ENCODE measurements at places on chromosomes 2 and 18.

- DNase-seq = no peak
Observed at GRCh38 chr2:198311020-198311419, 506.6 kb downstream of the PLCL1 start.

DNA sequence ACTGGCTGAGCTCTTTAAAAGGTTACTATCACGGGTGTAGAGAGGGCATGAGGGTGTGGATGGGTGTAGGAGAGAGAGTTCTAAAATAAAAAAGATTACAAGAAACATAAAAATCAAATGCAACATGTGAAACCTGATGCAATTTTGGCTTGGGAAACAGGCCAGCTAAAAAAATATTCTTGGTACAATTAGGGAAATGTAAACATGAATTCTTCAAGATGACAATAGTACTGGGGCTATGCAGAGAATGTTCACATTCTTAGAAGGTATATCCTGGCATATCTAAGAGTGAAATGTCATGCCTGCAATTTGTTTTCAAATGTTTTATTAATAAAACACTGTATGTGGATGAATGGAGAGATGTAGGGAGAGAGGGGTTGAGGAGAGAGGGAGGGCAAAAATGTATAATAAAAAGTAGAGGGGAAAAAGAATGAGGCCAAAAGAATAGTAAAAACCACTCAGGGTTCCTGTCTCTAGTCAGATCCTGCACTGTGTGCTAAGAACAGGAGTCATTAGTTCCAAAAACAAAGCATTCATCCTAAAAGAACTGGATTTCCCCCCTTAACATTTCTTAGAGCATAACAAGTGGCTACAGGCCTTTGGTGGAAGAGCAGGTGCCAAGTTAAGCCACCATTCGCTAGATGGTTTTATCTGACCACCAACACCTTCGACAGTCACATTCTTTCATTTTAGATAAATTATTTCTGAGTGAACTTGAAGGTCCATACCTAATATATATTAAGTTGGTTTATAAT is 77.3 kb downstream of the LPIN2 start:
- no peak for DNase-seq

DNA sequence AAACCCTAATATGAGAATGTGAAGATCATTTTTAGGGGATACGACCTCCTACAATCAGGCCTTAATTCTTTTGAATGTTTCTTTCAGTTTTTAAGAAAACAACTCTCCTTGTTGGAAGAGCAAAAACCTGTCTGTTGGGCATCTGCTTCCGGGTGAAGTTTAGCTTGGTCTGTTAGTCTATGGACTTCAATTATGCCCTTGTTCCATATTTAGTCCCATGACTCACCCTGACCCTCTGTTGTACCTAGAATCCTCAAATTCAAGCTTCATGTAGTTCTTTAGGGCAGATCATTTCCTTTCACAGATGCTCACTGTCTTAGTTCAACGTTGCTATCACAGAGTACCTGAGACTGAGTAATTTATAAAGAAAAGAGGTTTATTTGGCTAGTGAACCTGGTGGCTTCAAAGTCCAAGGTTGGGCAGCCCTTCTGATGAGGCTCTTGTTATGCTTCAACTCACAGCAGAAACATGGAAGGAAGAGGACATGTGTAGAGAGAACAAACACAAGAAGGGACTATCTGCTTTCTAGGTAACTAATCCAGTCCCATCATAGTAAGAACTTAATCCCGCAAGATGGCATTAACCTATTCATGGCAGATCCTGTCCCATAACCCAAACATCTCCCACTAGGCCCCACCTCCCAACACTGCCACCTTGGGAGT is 82.5 kb upstream of the SERPINE2 start:
- no peak for DNase-seq

- DNase-seq = no peak
Observed at GRCh38 chr2:176174824-176175708, 13.4 kb upstream of the HOXD1 start.

- DNase-seq = no peak
Observed at GRCh38 chr2:198756166-198756565, 701.6 kb downstream of the SATB2 start.

DNA sequence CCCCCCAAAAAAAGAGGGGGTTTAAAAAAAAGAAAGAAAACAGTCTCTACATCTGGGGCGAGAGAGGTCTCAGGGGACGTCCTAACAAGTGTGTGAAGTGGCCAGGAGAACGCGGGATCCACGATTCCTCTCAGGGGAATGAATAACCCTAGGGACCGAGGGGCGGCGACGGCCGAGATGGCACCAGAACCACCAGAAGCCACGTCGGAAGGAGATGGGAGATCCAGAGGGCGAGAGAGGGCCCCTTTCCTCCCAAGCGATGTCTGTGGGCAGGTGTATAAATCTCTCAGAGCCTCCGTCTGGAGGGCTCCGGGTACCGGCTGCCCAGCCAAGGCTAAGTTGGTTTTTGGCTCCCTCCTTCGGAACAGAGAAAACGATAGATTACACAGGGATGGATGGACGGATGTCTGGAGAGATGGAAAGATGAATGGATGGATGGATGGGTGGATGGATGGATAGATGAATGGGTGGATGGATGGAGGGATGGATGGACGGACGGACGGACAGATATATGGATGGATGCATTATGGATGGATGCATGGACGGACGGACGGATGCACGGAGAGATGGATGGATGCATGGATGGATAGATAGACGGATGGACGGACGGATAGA is 1.7 kb downstream of the EPHA4 start:
- peak; percentile 32 for DNase-seq

DNA sequence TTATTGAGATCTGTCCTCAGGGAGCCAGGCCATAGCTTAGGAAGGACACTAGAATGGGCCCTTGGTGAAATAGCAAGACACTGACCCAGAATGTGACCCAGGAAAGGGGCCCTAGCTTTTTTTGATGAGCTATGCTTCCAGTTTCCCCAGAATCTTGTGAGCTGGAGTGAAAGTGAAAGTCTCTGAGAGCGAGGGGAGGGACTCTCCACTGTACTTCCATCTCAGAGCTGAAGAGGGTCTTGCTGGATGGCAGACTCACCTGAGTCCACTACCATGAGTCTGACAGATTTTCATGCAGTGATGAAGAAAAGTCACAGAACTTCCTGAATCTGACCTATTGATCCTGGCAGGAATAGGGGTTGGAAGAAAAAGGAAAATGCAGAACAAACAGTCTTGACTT is 3.1 kb downstream of the ARHGAP25 start:
- no peak for DNase-seq

GRCh38 chr18:21452796-21453510 is 147.6 kb downstream of the ESCO1 start:
- DNase-seq = no peak

- DNase-seq = no peak
Observed at GRCh38 chr2:147355706-147356105, 489.1 kb upstream of the ACVR2A start.
